ENCODE measurements at places on chromosomes 16 and 17. TPM values are rescaled to one million over a fixed set of nuclear protein-coding genes. Genes with fewer than 3 reads are reported as not detected.

Gene LPCAT2
- 0.29 TPM for polyA plus RNA-seq

Gene TBC1D3G
- polyA plus RNA-seq: not detected

Gene WIPI1
- polyA plus RNA-seq: 8.2 TPM

Gene CACNG1
- not detected for polyA plus RNA-seq

Gene ESRP2
- polyA plus RNA-seq: 0.32 TPM

Gene SLC13A2
- not detected for polyA plus RNA-seq

Gene CORO1A
- 1,446 TPM for polyA plus RNA-seq

Gene CEMP1
- polyA plus RNA-seq: 3.3 TPM

Gene HS3ST2
- polyA plus RNA-seq: not detected

Gene SLC35G6
- 0.12 TPM for polyA plus RNA-seq

Gene RPAIN
- polyA plus RNA-seq: 36.9 TPM

Gene TBX6
- not detected for polyA plus RNA-seq

Gene TMEM204
- 68.4 TPM for polyA plus RNA-seq
